ENCODE measurements at places on chromosomes 2 and 18.
A peak's percentile ranks its signal among the peaks of the same experiment; 100 is the strongest.

GRCh38 chr18:75267643-75268363, 57.2 kb downstream of the TSHZ1 start:
- no peak for DNase-seq
- no peaks in the 10 kb centered on the region for H3K36me3 ChIP-seq
- H3K4me3 ChIP-seq, result no peak overlapping the region
- H3K27ac ChIP-seq, result no peak overlapping the region
- peaks cover 28% of the 10 kb centered on the region for H3K4me1 ChIP-seq
- no peaks in the 10 kb centered on the region for H3K27me3 ChIP-seq

- no peak for DNase-seq
- no peaks in the 10 kb centered on the region for H3K36me3 ChIP-seq
- no peak overlapping the region for H3K27ac ChIP-seq
- no peak overlapping the region for H3K4me3 ChIP-seq
- no peaks in the 10 kb centered on the region for H3K4me1 ChIP-seq
These were observed 110.9 kb downstream of the ROCK1 start for GRCh38 chr18:21000667-21001066.

DNA sequence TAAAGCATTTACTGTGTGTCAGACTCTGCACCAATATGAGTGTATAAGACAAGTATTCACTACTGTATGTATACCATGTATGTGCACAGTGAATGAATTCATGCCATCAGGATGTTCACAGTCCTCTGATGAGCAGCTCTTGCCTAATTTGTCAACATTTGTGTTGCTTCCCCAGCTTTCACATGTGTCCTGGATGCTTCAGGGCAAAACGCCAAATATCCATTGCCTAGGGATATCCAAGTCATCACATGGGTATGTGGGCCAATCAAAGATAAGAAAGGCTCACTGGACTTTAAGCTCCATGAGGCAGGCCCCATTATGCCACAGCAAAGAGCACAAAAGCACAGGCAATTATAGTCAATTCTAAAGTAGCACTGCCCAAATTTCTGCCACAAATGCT, 134.2 kb upstream of the CHAC2 start:
- no peak overlapping the region for H3K27ac ChIP-seq
- no peaks in the 10 kb centered on the region for H3K4me1 ChIP-seq
- no peaks in the 10 kb centered on the region for H3K36me3 ChIP-seq
- no peak overlapping the region for H3K4me3 ChIP-seq
- DNase-seq, result no peak

DNA sequence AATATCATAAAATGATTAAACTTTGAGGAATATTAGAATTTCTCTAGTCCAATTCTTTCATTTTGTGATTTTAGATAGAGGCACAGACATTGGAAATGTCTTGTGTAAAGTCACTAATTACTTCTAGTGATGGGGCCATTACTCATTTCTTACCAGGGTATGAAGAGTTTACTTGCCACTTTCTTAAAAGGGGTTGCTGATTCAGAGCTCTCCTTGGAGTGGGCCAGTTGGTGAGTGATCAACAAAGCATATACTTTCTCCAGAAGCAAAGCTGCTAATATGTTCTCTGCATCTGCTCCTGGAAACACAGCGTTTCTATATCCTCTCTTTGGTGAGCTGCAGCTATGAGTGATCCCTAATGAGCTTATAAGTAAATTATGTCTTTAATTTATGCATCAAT, 408.9 kb upstream of the LRATD1 start:
- H3K27me3 ChIP-seq, result no peaks in the 10 kb centered on the region
- no peaks in the 10 kb centered on the region for H3K36me3 ChIP-seq

GRCh38 chr2:201420442-201421113, 30.7 kb downstream of the TRAK2 start:
- no peaks in the 10 kb centered on the region for H3K4me1 ChIP-seq
- no peak overlapping the region for H3K27ac ChIP-seq
- no peaks in the 10 kb centered on the region for H3K36me3 ChIP-seq
- H3K4me3 ChIP-seq, result no peak overlapping the region

GRCh38 chr18:79531386-79531785, 135.7 kb downstream of the NFATC1 start:
- no peaks in the 10 kb centered on the region for H3K4me1 ChIP-seq
- no peak overlapping the region for H3K27ac ChIP-seq
- no peak for DNase-seq
- H3K27me3 ChIP-seq, result no peaks in the 10 kb centered on the region
- no peak overlapping the region for H3K4me3 ChIP-seq
- no peaks in the 10 kb centered on the region for H3K36me3 ChIP-seq

DNA sequence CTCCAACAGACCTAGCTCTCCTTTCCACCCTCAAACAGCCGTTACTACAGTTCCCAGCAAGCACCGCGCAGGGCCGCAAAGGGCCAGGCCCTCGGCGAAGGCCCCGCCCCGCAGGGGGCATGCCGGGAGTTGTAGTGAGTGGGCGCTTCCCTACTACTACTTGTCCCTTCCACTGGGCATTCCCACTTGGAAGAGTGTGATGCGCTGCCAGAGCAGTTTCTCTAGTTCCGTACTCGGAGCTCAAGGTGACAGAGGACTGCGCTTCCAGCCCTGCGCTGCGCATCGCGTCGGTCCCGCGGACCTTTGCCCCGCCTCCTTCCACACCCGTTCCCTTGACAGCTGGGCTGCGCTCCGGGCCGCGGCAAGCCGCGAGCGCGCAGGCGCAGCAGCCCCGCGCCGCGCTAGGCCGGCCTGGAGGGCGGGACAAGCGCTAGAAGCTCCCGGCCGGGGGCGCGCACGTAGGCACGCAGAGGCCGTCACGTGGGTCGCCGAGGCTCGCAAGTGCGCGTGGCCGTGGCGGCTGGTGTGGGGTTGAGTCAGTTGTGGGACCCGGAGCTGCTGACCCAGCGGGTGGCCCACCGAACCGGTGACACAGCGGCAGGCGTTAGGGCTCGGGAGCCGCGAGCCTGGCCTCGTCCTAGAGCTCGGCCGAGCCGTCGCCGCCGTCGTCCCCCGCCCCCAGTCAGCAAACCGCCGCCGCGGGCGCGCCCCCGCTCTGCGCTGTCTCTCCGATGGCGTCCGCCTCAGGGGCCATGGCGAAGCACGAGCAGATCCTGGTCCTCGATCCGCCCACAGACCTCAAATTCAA, at the start of gene VAPA:
Gene VAPA, plus strand, starts transcription at position 491 of the 808 bp plus-strand sequence. Its CDS starts 241 bp downstream, at position 732.
- no peaks in the 10 kb centered on the region for H3K27me3 ChIP-seq
- DNase-seq, result peak; percentile 74
- H3K4me1 ChIP-seq, result peaks cover 24% of the 10 kb centered on the region
- H3K27ac ChIP-seq, result peak within 1 kb of the TSS; percentile 100

GRCh38 chr2:26891-27290, 19.4 kb downstream of the FAM110C start:
- H3K4me3 ChIP-seq, result no peak overlapping the region
- H3K27ac ChIP-seq, result peak overlapping the region; percentile 43
- H3K36me3 ChIP-seq, result no peaks in the 10 kb centered on the region
- no peak for DNase-seq
- peaks cover 4% of the 10 kb centered on the region for H3K27me3 ChIP-seq
- peaks cover 76% of the 10 kb centered on the region for H3K4me1 ChIP-seq

DNA sequence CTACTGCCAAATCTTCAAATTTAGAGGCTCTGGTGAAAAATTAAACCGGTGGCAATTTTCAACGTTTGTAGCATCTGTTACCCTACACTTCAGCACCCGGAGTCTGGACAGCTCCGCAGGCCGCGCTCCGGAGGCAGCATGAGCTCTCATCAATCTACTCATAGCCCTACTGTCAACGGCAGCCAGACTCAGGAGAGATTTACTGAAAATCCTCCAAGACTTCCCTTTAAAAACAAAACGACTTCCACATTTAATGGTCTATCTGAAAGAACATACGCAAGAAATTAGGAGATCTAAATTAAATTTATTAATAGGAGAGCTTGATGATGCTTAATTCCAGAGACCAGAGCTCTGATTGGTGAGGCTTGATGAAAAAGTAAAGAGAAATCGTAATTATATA, 970 bp upstream of the ADCYAP1 start:
- no peak overlapping the region for H3K4me3 ChIP-seq
- H3K4me1 ChIP-seq, result peaks cover 23% of the 10 kb centered on the region
- no peak overlapping the region for H3K27ac ChIP-seq
- no peaks in the 10 kb centered on the region for H3K36me3 ChIP-seq
- H3K27me3 ChIP-seq, result peaks cover 36% of the 10 kb centered on the region

GRCh38 chr2:215699700-215700538, 264.1 kb upstream of the FN1 start:
- no peaks in the 10 kb centered on the region for H3K27me3 ChIP-seq
- DNase-seq, result no peak

DNA sequence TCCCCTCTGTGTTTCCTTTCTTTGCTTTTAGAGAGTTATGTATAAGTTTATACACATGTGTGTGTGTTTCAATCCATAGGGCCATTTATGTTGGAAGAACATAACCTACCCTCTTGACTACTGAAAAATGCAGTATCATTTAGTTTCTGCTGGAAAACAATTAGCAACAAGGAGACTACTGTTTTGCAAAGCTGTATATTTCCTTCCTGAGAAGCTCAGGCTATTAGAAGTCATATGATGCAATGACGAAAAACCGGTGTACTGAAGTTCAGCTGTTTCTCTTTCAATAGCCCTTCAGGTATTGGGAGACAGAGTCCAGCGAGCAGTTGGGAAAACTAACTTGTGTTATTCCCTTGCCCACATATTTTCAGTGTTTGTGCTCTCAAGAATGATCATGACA, 447.7 kb upstream of the GYPC start:
- no peak for DNase-seq
- H3K4me3 ChIP-seq, result no peak overlapping the region
- no peaks in the 10 kb centered on the region for H3K4me1 ChIP-seq
- no peaks in the 10 kb centered on the region for H3K27me3 ChIP-seq

DNA sequence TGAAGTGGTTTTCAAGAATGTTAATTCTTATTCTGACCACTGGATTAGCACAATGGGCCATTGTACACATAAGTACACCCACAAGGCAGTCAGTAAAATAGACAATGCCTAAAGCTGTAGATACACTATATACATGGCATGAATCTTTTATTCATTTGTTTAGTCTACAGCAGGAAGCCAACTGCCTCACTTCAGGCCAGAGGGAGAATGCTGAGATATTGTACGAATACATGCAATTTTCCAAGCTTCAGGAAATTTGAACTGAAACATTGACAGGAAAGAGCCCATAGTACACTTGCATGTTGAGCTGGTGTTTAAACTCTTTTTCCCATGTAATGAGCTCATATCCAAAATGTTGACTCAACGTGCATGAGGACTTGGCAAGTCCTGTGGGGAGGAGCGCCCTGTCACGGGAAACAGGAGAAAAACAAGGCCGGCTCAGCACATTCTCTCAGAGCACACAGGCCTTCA, 111.6 kb upstream of the CYP1B1 start:
- H3K4me1 ChIP-seq, result no peaks in the 10 kb centered on the region
- H3K4me3 ChIP-seq, result no peak overlapping the region
- H3K27ac ChIP-seq, result peak overlapping the region; percentile 76
- no peaks in the 10 kb centered on the region for H3K36me3 ChIP-seq
- no peak for DNase-seq

GRCh38 chr2:25279091-25279651, 62.6 kb downstream of the DNMT3A start:
- no peaks in the 10 kb centered on the region for H3K27me3 ChIP-seq
- peak overlapping the region; percentile 76 for H3K27ac ChIP-seq
- peaks cover 82% of the 10 kb centered on the region for H3K4me1 ChIP-seq
- DNase-seq, result peak; percentile 24
- H3K4me3 ChIP-seq, result peak overlapping the region; percentile 44

DNA sequence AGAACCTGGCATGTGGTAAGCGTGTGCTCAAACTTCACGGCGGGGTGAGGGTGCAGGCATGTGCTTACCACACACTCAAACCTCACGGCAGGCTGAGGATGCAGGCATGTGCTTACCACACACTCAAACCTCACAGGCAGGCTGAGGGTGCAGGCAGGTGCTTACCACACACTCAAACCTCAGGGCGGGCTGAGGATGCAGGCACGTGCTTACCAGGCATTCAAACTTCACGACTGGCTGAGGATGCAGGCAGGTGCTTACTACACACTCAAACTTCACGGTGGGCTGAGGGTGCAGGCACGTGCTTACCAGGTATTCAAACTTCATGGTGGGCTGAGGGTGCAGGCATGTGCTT, 105.0 kb upstream of the ALKAL2 start:
- H3K36me3 ChIP-seq, result no peaks in the 10 kb centered on the region
- no peaks in the 10 kb centered on the region for H3K27me3 ChIP-seq
- H3K4me3 ChIP-seq, result no peak overlapping the region
- no peak for DNase-seq
- H3K4me1 ChIP-seq, result no peaks in the 10 kb centered on the region

- no peak for DNase-seq
- no peak overlapping the region for H3K27ac ChIP-seq
- no peaks in the 10 kb centered on the region for H3K4me1 ChIP-seq
These were observed 54.2 kb downstream of the TSN start for GRCh38 chr2:121809607-121810006.

GRCh38 chr2:134982603-134983002, 64.0 kb downstream of the CCNT2 start:
- no peaks in the 10 kb centered on the region for H3K4me1 ChIP-seq
- H3K36me3 ChIP-seq, result no peaks in the 10 kb centered on the region
- H3K27me3 ChIP-seq, result no peaks in the 10 kb centered on the region
- no peak overlapping the region for H3K27ac ChIP-seq
- no peak for DNase-seq
- no peak overlapping the region for H3K4me3 ChIP-seq

- no peak overlapping the region for H3K4me3 ChIP-seq
These were observed 557.3 kb upstream of the SALL3 start for GRCh38 chr18:78422336-78422735.

GRCh38 chr2:103264058-103264768, 502.4 kb downstream of the TMEM182 start:
- no peak for DNase-seq
- no peak overlapping the region for H3K4me3 ChIP-seq
- H3K27me3 ChIP-seq, result no peaks in the 10 kb centered on the region

DNA sequence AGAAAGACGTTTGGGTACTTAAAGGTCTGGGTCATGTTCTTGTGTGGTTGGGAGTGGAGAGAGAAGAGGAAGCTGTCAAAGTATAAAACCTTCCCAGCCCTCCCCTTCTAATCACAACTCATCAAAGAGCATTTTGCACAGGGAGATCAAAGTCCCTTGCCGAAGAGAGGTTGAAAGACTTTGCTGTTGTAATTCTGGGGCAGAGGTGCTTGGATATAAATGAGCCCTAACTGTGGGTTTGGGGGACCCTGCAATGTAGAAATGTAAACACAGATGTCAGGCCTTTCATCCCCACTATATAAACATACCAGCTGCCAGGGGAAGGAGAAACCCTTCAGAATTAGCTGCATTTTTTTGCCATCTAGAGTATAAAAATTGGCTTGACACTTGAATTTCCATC, 182.1 kb downstream of the ETAA1 start:
- no peaks in the 10 kb centered on the region for H3K27me3 ChIP-seq
- H3K27ac ChIP-seq, result no peak overlapping the region
- no peaks in the 10 kb centered on the region for H3K36me3 ChIP-seq
- DNase-seq, result no peak
- H3K4me1 ChIP-seq, result no peaks in the 10 kb centered on the region

DNA sequence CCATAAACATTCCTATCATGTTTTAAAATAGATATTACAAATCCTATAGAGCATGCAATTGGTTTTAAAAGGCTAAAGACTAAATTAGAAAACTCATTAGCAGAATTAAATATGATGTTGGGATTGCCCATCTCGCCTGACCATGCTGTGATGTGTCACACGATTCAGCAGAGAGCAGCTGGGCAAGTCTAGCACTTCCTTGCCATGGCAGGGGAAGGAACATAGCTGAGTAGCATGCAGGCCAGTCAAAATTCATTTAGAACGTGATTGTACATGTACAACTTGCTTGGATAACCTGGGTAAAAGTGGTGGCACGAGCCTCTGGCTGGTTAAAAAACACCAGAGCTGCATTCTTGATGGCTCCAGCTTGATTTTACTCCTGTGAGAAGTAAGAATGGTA, 81.3 kb downstream of the SCN3A start:
- no peaks in the 10 kb centered on the region for H3K4me1 ChIP-seq
- no peaks in the 10 kb centered on the region for H3K36me3 ChIP-seq
